ENCODE measurements at places on chromosomes 1 and 21.

DNA sequence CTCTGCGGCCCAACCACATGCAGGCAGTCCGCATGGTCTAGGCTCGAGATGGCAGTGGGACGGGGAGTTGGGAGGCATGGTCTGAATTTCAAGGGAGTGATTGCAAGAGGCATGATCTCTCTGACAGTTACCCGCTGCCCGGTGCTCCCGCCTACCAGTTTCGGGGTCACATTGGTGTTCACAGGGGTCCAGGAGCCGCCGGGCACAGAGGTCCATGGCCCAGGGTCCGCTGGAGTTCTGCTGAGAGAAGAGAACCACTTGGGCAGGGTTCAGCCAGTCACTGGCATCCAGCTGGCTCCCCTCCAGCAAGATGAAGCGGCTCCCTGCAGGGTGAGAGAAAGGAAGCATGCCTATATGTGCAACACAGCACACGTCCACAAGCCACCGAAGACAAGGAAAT is 141.3 kb downstream of the ASTN1 start:
- no peak for DNase-seq

GRCh38 chr1:77668924-77669449 is 13.5 kb downstream of the ZZZ3 start:
- no peak for DNase-seq

DNA sequence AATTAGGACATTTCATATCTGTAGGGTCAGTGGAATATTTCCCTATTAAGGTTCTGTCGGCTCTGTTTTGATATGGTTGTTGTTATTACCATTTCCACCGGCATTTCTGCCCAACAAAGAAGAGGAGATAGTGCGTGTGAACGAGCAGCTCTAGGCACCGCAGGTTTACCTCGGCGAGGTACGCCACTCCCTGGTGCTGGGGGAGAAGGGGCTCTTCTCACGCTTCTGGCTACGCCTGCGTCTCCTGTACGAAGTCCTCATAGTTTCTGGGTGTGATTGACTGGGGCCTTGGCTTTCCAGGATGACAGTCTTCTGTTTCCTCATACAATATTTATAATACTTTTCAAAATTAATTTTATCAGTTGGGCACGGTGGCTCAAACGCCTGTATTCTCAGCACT is 54.4 kb upstream of the DIP2A start:
- no peak for DNase-seq

DNA sequence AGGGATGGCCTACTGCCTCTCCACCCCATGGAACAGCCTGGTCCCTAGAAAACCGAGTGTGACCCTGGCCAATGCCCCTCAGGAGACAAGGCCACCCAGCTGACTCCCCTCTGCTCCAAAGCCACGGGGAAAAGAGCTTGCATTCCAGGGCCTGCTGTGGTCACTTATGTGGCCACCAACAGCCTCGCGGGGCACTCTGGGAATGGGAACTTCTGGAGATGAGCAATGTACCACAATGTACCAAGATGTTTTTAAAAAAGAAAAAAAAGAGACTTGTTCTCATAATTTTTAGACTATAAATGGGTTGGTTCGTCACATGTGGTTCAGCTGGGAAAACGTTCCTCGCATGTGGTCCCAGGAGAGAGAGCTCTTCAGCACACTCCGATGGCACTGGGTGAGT is 62.8 kb downstream of the SLC66A1 start:
- no peak for DNase-seq

DNA sequence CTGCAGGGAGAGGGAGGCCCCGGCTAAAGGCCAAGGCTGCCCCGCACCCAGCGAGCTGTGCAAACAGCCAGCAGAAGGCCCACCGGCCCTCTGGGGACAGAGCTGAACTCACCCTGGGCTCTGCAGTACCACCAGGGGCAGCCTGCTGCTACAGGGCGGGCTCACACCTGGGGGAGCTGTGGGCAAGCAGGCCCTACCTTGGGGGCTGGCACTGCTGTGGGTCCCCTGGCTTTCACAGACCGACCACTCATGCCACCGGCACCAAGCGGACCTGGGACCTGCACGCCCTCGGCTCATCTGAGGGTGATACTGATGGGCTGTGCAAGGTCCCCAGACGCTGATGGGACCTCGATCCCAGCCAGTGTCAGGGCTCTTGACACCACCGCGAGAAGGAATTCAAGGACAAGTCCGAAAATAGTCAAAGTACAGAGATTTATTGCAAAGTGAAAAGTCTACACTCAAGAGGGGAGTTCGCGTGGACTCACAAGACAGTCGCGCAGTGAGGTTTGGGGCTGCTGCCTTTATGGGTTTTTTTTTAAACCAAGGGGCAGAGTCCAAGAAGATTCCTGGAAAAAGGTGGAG is 61.0 kb upstream of the ADARB1 start:
- DNase-seq: no peak

GRCh38 chr1:22782406-22782805 is 71.8 kb downstream of the EPHB2 start:
- no peak for DNase-seq

DNA sequence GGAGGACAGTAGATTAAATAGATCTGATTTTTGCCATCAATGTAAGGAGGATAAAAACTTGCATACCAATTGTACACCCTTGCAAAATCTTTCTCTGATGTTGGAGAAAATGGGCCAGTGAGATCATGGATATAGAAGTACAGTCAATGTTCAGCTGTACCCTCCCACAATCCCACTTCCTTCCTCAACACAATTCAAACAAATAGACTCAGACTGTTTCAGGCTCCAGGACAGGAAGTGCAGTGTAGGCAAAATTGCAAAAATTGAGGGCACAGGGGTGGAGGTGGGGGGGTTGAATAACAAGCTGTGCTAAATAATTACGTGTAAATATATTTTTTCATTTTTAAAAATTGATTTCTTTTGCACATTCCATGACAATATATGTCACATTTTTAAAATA is 3.9 kb upstream of the IFI44 start:
- peak; percentile 46 for DNase-seq

GRCh38 chr1:208189183-208189582 is 55.0 kb downstream of the PLXNA2 start:
- peak; percentile 60 for DNase-seq

GRCh38 chr1:205663286-205663936 is 16.9 kb downstream of the SLC45A3 start:
- no peak for DNase-seq

- peak; percentile 38 for DNase-seq
Measured at GRCh38 chr1:77047978-77048614, 171.1 kb downstream of the PIGK start.

All from HT1080 (cell line).